ENCODE measurements at places on chromosomes 6 and 20. TPM values are rescaled to one million over a fixed set of nuclear protein-coding genes. Genes with fewer than 3 reads are reported as not detected.

Gene PPP1R3D
- total RNA-seq = 7.3 TPM

DNA sequence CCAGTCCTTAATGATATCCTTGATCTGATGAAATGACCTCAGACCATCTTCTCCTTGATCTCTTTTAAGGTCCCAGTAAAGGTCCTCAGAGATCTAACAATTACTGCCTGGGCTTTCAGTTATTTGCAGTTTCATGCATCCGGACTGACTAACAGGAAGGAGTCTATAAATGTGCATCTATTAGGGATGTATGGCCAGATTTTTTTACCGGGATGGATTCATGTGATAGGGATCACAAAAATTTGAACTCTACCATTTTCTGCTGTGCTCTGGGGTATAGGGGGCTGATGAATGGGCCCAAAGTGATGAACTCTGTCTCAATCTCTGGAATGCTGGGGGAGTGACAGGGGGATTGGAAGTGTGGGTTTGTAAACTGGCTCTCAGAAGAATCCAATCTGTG lies 36.2 kb upstream of the SCUBE3 start:
- no peak for DNase-seq

Gene HDDC2
- 65.9 TPM for total RNA-seq

DNA sequence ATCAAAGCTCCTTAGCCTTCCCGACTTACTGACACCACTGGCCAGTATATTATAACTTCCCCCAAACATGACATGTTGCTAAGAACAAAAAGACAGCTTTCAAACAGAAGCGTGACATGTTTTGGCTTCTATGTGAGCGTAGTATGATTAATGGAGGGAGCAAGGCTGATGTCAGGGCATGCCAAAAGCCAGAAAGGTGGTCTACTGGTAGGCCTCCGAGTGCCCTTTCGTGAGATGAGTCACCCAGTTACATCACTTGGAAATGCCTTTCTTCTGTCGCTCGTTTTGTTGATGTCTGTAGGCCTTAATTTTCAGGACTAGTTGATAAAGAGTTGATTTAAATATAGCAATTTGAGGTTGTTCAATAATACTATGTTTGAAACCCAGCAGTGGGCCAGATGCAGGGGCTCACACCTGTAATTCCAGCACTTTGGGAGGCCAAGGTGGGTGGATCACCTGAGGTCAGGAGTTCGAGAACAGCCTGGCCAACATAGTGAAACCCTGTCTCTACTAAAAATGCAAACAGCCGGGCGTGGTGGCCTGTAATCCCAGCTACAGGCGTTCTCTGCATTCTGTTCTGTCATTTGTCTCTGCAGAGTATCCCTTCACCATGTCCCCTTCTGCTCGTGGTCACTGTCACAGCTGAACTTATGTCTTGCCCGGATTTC lies 53.3 kb downstream of the CNKSR3 start:
- no peak for DNase-seq

Data from myocyte (in vitro differentiated cells).